ENCODE measurements at places on chromosomes 5 and 9.

DNA sequence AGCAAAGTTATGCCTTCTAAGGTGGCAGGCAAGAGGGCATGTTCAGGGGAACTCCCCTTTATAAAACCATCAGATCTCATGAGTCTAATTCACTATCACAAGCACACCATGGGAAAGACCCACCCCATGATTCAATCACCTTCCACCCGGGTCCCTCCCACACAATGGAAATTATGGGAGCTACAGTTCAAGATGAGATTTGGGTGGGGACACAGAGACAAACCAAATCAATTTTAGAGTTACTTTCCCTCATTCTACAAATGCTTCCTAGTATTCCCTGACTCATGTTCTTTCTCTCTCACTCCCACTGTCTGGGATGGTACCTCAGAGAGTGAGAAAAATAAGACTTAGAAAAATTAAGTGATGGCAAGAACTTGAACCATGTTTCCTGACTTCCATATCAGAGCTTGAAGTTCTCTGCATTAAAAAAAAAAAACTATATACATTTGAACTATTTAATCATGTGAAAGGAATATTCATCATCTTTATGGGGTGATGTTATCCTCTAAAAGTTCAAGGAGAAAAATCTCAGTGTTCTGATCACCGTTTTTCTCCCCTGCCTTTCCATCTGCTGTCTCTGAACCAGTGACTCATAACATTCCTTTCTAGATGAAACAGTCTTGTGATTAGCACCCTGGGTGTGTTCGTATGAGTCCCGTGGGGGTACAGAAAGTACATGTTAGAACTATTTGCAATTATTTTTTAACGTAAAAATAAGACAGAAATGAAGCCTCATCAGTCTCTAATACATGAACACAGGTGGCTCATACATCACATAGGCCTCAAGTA is 282.9 kb downstream of the SLF1 start:
- DNase-seq: no peak

DNA sequence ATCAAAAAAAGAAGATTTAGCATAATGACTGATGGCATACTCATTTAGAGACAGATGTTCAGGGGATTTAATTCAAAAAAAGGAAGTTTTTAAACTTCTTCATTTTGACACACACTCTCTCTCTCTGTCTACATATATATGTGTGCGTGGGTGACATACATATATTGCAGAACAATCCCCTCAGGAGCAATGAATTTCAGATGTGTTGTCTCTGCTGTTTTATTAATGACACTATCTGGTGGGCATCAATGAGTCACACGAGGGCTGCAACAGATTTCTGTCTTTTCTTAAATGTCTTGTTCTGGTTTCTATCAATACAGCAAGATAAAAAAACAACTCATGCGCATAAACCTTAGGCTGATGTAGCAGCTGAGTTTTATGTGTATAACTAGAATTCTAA is 123.5 kb upstream of the SLCO6A1 start:
- no peak for DNase-seq

DNA sequence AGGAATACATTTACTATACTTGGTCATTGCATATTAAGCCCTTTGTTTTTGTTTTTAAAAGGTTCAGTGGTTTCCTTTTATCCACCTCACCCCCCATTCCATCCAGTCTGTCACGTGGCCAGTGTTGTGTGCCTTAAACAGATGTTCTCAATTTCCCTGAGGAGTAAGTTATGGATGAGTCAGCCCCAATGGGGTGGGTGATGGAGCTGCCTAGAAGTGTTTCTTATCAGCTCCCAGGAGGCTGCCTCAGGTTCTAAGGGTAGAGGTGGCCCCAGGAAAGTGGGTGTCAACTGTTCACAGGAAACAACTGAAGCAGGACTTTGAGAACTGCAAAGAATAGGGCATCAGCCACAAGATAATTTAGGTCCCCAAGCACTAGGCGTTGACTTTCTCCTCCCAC is 41.1 kb downstream of the ACTBL2 start:
- no peak for DNase-seq

- no peak for DNase-seq
These were observed 1726.4 kb upstream of the NUDT12 start for GRCh38 chr5:105288946-105289345.

GRCh38 chr5:74966141-74967026 is 86.0 kb downstream of the GCNT4 start:
- DNase-seq: no peak

GRCh38 chr5:79602889-79603288 is 9.4 kb upstream of the TENT2 start:
- no peak for DNase-seq
